ENCODE measurements at places on chromosomes 2 and 18.

GRCh38 chr2:60966507-60967405 lies 50.8 kb upstream of the PEX13 start:
- H3K36me3 ChIP-seq = peaks cover 3% of the 10 kb centered on the region
- peaks cover 12% of the 10 kb centered on the region for H3K4me1 ChIP-seq
- peak overlapping the region; percentile 66 for H3K4me3 ChIP-seq
- H3K27me3 ChIP-seq = no peaks in the 10 kb centered on the region
- no peak for DNase-seq

DNA sequence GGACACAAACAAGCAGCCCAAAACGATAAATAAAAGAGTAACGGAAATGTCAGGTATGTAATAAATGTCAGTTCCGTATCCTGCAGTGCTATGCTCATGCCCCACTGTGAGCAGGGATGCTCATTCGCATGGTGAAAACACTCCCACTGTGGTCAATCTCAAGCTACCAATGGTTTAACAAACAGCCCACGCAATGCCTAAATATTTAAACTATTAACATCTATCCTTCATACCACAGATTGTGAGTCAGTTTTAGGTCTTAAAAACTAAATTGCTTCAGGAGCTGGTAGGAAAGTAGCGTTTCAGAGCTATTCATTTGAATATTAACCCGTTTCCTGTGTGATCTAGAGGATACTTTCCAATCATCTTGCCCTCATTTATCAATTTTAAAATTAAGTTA lies 207.4 kb downstream of the TCF4 start:
- DNase-seq = no peak
- H3K27me3 ChIP-seq = no peaks in the 10 kb centered on the region
- H3K4me1 ChIP-seq = no peaks in the 10 kb centered on the region
- no peaks in the 10 kb centered on the region for H3K36me3 ChIP-seq
- H3K27ac ChIP-seq = no peak overlapping the region

- no peak overlapping the region for H3K4me3 ChIP-seq
- H3K27me3 ChIP-seq = peaks cover 18% of the 10 kb centered on the region
- no peaks in the 10 kb centered on the region for H3K4me1 ChIP-seq
- no peak overlapping the region for H3K27ac ChIP-seq
- H3K36me3 ChIP-seq = no peaks in the 10 kb centered on the region
- no peak for DNase-seq
Measured at GRCh38 chr2:231936491-231936890, 10.3 kb upstream of the NPPC start.

DNA sequence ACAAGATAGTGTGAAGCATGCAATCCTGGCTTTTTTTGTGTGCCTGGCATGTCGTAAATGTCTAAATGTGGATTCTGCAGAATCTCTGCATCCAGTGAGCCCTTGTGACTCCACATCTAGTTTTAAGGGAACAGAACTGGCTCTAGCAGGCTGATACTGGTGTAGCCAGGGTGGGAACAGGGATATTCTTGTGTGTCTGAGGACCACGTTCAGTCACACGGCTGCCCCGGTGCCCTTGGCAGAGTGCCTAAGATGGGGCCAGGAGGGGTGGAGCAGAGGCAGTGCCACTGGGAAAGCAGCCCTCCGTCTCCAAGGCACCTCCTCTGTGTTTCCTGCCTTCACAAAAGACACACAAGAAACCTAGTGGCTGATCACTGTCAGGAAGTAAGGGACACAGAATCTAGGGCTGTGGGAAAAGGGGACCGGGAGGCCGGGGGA lies 91.5 kb upstream of the PARD3B start:
- H3K4me3 ChIP-seq = no peak overlapping the region
- no peak overlapping the region for H3K27ac ChIP-seq
- no peak for DNase-seq
- peaks cover 18% of the 10 kb centered on the region for H3K27me3 ChIP-seq

GRCh38 chr2:18540872-18541271 lies 19.6 kb downstream of the RDH14 start:
- no peak overlapping the region for H3K27ac ChIP-seq
- H3K4me3 ChIP-seq = no peak overlapping the region
- DNase-seq = no peak
- H3K36me3 ChIP-seq = peaks cover 2% of the 10 kb centered on the region
- no peaks in the 10 kb centered on the region for H3K4me1 ChIP-seq

DNA sequence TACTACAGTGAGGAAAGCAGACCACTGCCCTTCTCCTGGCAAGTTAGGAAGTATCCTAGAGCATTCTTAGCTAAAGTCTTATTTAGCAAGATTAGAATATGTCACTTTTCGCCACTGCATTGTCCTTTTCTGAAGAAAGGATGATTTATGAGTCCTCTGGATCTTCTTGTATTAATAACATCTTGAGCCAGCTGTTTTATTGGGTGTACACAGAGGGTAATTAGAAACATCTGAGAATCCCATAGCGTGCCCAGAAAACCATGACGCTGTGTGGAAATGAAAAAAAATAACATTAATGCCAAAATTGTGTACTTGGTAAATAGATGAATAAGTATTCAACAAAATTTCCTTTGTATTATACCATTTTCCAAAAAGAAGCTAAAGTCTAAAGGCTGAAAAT lies 198.7 kb downstream of the LTBP1 start:
- H3K27ac ChIP-seq = no peak overlapping the region
- no peak overlapping the region for H3K4me3 ChIP-seq
- H3K4me1 ChIP-seq = no peaks in the 10 kb centered on the region

DNA sequence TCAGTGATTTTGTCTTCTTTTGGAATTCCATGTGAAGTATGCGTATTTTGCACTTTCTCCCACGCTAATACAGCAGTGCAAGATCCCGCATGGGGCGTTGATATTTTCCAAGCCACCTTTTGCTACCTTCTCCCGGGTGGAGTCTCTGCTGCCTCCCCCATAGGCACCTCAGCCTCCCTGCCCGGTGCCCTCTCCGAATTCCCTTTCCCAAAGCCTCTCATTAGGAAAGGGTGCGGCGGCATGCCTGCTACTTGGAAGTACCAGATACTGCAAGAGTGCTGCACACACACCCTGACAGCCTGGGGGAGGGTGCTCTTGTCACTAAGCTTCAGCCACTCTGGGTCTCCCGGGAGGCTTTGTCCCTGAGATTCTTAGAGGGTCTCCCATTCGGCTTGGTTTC lies 114.4 kb upstream of the PXDN start:
- DNase-seq = no peak
- no peaks in the 10 kb centered on the region for H3K4me1 ChIP-seq
- no peak overlapping the region for H3K4me3 ChIP-seq
- peaks cover 69% of the 10 kb centered on the region for H3K27me3 ChIP-seq
- H3K27ac ChIP-seq = no peak overlapping the region

DNA sequence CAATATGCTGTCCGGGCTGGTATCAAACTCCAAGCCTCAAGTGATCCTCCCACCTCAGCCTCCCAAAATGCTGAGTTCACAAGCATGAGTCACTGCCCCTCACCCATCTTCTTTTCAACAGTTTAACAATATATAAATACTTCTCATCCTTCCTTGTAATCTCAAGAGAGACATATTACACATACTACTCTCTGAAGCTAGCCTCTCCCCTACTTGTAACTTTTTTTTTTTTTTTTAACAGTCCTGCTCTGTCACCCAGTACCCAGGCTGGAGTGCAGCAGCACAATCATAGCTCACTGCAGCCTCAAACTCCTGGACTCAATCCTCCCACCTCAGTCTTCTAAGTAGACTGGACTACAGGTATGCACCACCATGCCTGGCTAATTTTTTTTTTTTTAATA lies 5.7 kb downstream of the GFPT1 start:
- H3K27ac ChIP-seq = peak overlapping the region; percentile 74
- peaks cover 34% of the 10 kb centered on the region for H3K4me1 ChIP-seq
- H3K36me3 ChIP-seq = peaks cover 11% of the 10 kb centered on the region
- H3K4me3 ChIP-seq = no peak overlapping the region
- no peak for DNase-seq

- peaks cover 4% of the 10 kb centered on the region for H3K4me1 ChIP-seq
- no peak for DNase-seq
- no peak overlapping the region for H3K4me3 ChIP-seq
Measured at GRCh38 chr2:238864207-238865014, 16.5 kb downstream of the TWIST2 start.

DNA sequence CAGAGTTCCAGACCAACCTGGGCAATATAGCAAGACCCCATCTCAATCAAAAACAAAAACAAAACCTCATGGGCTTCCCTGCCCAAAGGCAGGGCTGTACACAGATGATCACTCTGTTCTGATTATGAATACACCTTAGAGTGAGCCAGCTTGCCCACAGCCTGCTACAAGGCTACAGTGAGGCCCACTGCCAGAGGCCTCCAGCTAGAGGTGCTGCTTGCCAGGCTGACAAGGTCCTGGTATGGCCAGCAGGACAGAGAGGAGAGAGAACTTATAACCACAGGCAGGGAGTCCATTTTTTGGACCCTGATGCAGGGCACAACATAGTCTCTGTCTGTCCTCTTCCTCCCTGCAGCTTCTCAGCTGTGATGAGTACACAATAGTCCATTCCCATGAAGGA lies 41.5 kb downstream of the KANSL3 start:
- peaks cover 36% of the 10 kb centered on the region for H3K4me1 ChIP-seq
- H3K27me3 ChIP-seq = no peaks in the 10 kb centered on the region
- peaks cover 2% of the 10 kb centered on the region for H3K36me3 ChIP-seq
- no peak for DNase-seq
- peak overlapping the region; percentile 24 for H3K27ac ChIP-seq

GRCh38 chr2:85724731-85725181 lies 29.0 kb upstream of the ATOH8 start:
- peak overlapping the region; percentile 59 for H3K27ac ChIP-seq
- no peak overlapping the region for H3K4me3 ChIP-seq
- DNase-seq = no peak
- H3K36me3 ChIP-seq = peaks cover 3% of the 10 kb centered on the region
- H3K27me3 ChIP-seq = peaks cover 29% of the 10 kb centered on the region

DNA sequence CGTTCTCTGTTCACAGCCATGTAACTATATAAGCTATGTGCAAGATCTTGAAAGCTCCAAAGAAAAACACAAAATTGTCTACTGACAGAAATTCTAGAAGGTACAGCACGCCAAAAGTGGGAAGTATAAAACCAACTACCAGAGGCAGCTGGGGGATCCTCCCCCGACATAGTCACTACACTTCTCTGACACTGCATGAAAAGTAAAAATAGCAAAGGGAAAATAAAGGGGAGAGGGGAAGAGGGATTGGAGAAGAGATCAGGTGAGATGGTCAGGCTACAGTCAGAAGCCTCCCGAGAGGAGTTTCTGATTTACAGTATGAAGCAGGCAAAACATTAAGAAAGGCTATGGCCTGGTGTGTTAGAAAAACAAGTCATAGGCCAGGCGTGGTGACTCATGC lies 39.8 kb upstream of the PCBP1 start:
- no peaks in the 10 kb centered on the region for H3K27me3 ChIP-seq
- H3K27ac ChIP-seq = no peak overlapping the region
- no peak for DNase-seq
- H3K4me1 ChIP-seq = peaks cover 29% of the 10 kb centered on the region

DNA sequence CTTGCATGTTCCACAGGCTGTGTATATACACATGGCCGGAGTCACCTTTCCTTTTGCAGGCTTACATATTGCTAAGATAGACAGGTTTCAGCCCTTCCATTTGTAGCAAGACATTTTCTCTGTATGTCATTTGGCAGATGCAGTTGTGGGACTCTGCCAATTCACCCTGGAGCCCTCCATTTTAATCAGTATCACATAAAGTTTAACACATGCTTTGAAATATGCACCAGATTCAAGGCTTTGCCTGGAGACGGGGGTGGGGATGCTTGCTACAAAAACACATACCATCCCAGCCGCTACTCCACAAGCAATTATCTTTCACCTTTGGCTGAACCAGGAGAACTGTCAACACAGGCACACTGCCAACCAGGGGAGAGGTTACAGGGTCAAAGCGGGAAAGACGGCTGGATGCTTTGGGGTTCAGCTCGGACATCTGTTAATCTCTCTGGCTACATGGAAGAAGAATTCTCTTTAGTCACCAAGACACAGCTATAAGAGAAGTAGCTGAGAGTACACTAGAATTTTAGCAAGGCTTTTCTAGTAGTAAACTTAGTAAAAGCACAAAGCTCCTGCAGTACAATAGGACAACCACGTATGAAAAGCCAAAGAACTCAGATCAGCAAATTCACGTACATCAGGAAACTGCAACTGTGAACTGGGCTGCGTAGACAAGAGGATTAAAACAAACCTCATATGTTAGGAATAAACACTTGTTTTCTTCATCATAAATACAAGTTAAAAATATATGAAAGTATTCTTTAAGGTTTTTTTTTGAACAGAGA lies 130.9 kb downstream of the EXOC6B start:
- peaks cover 3% of the 10 kb centered on the region for H3K36me3 ChIP-seq
- no peak overlapping the region for H3K27ac ChIP-seq
- no peaks in the 10 kb centered on the region for H3K4me1 ChIP-seq
- no peak overlapping the region for H3K4me3 ChIP-seq
- no peak for DNase-seq

GRCh38 chr2:189580241-189580651 lies 340 bp downstream of the SLC40A1 start:
- peak overlapping the region; percentile 87 for H3K4me3 ChIP-seq
- H3K36me3 ChIP-seq = peaks cover 3% of the 10 kb centered on the region
- DNase-seq = peak; percentile 14
- H3K27me3 ChIP-seq = peaks cover 10% of the 10 kb centered on the region
- peaks cover 38% of the 10 kb centered on the region for H3K4me1 ChIP-seq
- H3K27ac ChIP-seq = peak overlapping the region; percentile 79

DNA sequence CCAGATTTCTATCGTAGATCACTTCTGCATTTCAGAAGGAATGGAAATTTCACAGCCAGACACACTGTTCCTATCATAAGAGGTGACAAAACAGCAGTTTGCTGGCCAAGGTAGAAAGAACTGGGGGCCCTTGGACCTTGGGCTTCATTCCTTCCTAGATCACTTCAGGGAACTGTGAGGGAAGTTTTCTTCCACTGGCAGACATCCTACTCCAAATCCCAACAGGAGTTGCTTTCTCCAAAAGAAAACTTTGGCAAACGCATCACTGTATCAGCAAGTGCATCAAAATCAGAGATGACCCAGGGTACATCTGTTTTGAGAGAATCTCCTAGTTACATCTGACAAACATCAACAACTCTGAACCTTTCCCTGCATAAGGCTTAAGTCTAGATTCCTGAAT lies 348.4 kb upstream of the KLHL29 start:
- DNase-seq = no peak
- peaks cover 8% of the 10 kb centered on the region for H3K27me3 ChIP-seq
- no peak overlapping the region for H3K4me3 ChIP-seq
- H3K27ac ChIP-seq = no peak overlapping the region

Data from T-helper 17 cell (primary cell).